ENCODE measurements at places on chromosomes 6 and 20.

DNA sequence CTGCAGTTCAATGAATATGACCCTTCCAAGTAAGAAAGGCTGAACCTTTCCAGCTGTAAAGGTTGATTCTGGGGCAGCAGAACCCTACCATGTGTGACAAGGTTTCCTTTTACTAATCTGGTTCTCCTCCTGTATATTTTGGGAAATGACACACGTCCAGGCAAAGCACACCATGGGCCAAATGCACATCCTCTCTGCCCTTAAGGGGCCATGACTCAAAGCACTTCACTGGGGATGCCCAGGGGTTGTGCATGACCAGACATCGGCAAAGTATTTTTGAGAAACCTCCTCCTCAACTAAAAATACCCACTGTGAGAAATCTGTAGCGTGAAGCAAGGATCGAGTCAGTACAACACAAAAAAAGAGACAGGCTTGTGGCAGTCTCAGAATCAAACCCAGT, 174.7 kb downstream of the BACH2 start:
- DNase-seq = no peak

- no peak for DNase-seq
Observed at GRCh38 chr6:53894091-53894490, 99.3 kb downstream of the LRRC1 start.

- no peak for DNase-seq
Observed at GRCh38 chr6:43738877-43739641, 31.0 kb upstream of the VEGFA start.

DNA sequence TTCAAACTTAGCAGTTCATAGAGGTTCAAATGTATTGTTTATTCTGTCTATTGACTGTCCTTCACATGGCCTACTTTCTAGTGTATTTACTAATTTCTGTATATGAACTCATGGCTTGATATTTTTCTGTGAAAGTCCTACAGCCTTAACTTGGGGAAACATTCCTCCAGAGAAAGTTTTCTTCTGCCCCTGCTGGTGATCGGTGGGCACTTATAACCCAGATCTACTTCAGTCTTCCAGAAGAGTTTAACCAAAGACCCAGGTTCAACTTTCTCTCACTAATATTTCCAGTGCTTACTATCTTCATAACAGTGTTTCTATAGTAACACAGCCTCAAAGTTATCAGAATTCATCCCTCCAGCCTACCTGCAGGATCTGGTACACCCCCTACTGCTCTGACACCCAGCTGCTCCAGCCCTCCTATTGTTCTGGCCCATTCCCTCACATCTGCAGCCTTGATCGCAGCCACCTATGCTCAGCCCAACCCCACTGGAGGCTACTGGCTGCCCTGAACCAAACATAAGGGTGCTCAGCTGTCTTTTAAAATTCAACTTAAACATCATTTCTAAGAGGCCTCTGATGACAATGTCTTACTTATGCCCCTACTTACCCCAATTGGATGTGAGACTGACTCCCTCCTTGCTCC, 72.3 kb downstream of the TBX18 start:
- no peak for DNase-seq

- DNase-seq = no peak
Observed at GRCh38 chr6:113873043-113873667, 16.0 kb downstream of the MARCKS start.

GRCh38 chr20:3697588-3698305, 14.7 kb downstream of the SIGLEC1 start:
- no peak for DNase-seq

- no peak for DNase-seq
Observed at GRCh38 chr6:169156108-169156792, 97.4 kb downstream of the THBS2 start.

Data from T-helper 22 cell (primary cell).